ENCODE measurements at places on chromosomes 11 and 22.

GRCh38 chr11:121488641-121489040, 35.9 kb upstream of the SORL1-AS1 start:
- no peak for DNase-seq

GRCh38 chr11:65341856-65342255, 8.2 kb downstream of the DPF2 start:
- DNase-seq = no peak

DNA sequence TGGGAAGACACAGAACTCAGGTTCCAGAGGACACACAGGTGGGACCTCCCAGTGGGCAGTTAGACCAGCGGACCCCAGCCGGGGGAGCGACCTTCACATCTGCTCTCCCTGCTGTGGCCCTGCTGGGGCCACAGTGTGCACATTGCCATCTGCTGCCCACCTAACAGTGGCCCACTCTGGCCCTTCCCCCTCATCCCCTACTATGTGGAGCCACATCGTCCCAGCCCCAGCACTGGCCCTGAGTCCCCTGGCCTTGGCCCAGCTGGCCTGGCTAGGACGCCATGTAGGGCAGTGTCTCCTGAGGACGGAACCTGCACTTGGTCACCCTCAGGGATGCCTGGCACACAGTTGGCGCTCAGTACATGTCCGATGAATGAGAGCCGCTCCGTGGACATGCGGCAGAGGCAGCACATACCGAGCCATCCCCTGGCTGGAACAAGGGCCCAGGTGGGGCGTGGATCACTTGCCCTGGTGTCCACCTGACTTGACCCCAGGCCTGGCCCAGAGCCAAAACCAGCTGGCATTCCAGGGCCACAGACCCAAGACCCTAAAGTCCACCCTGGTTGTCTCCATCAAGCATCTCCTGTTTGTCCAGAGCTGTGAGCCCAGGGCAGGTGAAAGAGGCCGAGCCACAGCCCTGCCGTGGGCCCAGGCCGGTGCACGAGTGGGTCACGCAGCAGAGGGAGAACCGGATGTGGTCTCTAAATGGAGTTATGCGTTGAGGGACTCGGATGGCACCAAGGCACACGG, 93.1 kb upstream of the FGF3 start:
- DNase-seq = no peak

DNA sequence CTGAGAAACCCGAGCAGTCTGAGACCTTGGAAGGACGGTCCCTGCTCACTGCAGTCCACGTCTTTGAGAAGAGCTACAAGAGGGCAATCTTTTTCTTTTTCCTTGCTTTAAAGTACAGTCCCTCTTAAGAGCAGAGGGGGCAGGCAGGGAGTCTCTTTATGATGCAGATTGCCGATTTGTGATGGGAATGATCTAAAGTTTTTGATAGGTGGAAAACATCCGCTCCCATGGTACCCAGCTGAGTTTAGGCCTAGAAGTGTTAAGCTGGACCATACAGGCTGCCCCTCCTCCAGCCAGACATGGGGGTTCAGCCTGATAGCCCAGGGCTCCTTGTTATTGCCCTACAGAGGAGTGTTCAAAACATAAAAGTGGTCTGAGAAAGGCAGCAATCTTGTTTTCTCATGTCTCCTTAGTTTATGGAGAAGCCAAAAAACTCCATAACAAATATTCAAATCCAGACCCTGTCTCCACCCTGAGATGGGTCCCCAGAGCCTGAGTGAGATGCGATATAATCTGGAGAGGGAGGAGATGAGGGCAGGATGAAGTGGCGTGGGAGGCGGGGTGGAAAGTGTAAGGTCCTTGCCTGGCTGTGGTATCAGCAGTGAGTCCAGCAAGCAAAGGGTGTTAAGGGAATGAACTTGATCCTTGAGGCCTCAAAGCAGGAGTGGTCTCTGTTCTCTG, 135.1 kb downstream of the FDX1 start:
- DNase-seq = no peak

DNA sequence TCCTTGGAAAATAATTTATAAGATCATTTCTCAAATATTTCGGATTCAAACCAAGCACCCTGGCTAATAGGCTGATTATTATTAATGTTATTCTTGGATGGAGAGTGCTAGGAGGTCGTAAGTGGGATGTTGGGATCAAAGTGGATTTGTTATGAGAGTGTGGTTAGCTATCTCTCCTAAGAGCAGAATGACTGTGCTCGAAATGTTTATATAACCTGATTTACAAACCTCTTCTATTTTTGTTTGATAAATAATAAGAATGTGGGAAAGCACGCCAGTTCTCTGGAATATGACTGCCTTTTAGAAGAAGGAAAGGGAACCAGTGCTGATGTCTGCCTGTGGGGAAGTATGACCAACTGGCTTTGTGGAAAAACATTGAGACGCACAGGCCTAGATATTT, 527.5 kb downstream of the NTM start:
- DNase-seq = no peak

GRCh38 chr11:95764267-95764898, 25.2 kb downstream of the FAM76B start:
- DNase-seq = peak; percentile 90

- DNase-seq = no peak
Measured at GRCh38 chr22:29090039-29090438, 17.2 kb downstream of the KREMEN1 start.

GRCh38 chr11:45736424-45736823, 68.5 kb upstream of the SLC35C1 start:
- no peak for DNase-seq

DNA sequence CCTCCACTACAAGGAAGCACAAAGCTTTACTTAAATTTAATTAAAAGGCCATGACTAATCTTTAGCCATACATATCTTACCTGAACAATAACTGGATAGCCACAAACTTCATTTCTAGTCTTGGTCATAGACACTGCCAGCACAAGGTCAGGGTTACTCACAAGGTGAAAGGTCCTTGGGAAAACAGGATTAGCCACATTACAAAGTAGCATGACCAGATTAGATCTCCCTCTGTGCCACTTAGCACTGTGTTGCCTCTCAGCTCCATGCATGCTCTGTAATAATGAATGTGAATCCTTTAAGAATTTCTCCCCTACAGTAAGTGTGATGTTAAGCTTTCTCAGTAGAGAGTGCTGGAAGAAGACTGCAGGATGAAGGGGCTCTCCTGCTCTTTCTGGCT, 325.1 kb upstream of the MPPED2 start:
- DNase-seq = no peak

- DNase-seq = peak; percentile 72
Measured at GRCh38 chr11:78666675-78667160, 92.1 kb upstream of the NARS2 start.

DNA sequence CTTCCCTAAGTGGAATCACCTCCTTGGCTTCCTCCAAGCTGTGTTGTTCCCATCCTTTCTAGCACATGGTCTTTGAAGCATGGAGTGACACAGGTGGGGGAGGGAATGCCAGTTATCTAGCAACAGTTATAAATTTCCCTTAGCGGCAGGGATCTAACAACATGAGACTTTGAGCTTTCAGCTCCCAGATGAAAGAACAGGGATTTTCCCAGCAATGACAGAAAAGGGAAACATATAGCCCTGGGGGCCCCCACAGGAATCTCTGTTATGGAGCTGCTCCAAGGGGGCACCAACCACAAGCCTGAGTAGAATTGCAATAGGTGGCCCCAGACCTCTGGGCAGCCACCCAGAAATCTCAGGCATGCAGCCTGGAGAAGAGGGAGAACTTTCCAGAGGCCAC, 163.0 kb downstream of the GRIK4 start:
- no peak for DNase-seq

DNA sequence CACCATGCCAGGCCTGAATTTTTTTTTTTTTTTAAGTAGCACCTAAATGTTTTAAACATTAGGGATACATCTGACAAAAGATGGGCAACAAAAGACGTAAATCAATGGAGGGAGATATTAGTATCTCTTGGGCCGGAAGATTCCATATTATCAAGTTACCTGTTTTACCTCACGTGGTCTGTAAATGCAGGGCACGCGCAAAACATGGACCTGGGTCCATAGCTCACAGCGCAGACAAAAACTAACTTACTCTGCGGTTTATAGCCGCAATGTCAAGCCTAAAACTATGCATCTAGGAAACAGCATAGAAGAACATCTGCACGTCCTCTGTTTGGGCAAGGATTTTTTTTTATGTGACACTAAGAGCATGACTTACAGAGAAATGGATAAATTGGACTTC, 31.5 kb upstream of the PANX2 start:
- no peak for DNase-seq

- DNase-seq = no peak
Measured at GRCh38 chr11:30758946-30759504, 172.9 kb upstream of the MPPED2 start.

DNA sequence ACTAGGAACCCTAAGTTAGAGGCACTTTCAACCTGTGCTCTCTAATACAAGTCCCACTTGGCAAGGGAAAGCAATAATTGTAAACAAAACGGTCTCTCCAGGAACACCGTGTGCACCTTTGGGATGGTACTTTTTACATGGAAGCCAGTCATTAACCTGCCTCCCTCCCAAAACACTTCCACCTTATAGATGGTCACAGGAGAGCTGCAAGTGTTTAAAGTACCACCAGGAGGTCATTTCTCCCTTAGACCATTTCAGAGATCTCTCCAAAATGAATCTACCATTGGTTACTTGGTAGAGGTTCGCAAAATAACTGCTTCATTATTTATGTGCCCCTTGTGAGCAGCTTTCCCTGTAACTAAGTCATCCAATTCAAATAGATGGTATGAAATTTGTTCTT, 375.3 kb downstream of the DYNC2H1 start:
- no peak for DNase-seq

DNA sequence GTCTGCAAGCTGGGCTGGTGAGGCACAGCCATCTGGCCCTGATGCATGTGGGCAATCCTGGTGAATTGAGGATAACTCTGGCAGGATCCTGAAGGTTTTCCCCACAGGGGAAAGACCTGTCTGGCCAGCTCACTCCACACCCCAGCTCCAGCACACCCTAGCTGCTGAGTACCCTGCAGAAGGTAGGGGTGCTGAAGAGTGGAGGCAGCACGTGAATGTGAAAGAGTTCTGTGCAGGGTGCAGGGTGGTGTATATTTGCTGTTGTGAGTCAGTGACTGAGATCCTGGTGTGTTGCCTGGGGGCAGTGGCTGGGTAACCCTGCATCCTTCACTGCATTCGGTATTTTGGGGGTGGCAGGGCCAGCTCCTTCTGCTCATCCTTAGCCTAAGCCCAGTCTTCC, 22.4 kb downstream of the DGAT2 start:
- DNase-seq = no peak

GRCh38 chr11:8382436-8383053, 118.9 kb upstream of the LMO1 start:
- DNase-seq = no peak

GRCh38 chr11:122637541-122637940, 18.0 kb upstream of the UBASH3B start:
- DNase-seq = peak; percentile 36

GRCh38 chr11:36711104-36711825, 113.2 kb upstream of the RAG2 start:
- no peak for DNase-seq

DNA sequence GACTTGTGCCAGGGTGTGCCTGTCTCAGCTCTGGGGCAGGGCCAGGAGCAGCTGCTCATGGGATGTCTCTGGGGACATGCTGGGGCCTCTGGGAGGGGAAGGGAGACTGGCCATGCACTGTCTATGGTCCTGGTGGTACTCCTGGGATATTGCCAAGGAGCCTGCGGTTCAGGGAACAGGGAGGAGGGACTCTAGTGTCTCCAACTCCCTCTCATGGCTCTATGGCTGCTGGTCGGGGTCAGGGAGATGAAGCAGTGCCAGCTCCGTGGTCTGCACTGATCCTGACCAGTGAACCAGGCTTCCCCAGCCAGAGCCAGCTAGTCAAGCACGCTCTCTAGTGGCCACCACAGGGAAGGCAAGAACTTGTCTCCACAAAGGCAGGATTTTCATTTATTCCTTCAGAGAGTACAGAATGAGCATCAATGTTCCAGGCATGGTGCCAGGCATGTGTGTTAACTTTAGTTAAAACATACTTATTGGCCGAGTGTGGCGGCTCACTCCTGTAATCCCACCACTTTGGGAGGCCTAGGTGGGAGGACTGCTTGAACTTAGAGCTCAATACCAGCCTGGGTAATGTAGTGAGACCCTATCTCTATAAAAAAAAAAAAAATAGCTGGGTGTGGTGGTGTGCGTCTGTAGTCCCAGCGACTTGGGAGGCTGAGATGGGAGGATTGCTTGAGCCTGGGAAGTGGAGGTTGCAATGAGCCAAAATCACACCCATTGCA, 2.5 kb upstream of the BEST1 start:
- peak; percentile 91 for DNase-seq

- no peak for DNase-seq
Measured at GRCh38 chr11:93840981-93841380, 9.4 kb downstream of the VSTM5 start.

- DNase-seq = no peak
Measured at GRCh38 chr11:110272919-110273318, 23.5 kb downstream of the RDX start.

GRCh38 chr11:79439410-79439885, 1.4 kb downstream of the TENM4 start:
- DNase-seq = no peak

DNA sequence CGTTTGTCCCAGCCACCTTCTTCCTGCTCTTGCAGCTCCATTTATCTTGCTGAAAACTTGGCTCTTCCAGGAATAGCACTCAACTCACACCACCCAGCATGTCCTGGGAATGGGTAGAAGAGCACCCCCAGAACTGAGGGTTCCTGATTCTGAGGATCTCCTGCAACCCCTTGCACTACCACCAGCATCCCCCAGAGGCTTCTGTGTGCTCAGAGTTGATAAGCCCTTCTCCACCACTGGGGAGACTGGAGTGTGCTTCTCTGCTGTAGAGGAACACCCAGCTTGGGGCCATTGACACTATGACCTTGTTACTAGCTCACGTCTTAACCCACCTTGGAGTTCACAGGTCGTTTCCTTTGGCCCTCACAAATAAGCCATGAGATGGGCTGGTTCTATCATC, 121.0 kb downstream of the GRIK4 start:
- peak; percentile 71 for DNase-seq

DNA sequence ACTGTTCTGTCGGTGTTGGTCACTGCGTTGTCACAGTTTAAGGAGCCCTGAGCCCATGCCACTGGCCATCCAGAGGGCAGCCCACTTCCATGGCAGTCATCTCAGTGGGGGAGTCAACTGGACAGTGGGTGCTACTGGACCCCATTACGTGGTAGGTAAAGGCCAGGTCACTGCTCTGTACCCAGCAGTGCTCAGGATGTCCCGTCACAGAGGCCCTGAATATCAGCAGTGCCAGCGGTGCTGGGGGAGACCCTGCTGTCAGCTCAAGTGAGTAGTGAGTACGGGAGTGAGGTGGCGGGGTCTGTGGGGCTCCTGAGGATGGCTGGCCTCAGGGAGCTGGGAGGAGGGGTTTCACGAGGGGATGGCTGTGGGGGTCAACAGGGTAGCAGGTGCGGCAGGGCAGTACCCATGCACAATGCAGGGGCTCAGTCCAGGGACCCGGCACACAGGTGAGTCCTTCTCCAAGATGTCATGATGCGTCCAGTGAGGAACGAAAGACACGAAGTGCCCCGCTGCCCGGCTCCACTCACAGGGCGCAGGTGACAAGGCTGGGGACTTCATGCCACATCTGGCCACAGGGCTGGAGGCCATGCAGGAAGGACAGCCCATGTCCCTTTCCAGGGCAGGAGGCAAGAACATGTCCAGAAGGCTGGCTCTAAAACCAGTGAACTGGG, 27.9 kb downstream of the CELSR1 start:
- DNase-seq = no peak

GRCh38 chr22:48299124-48299523, 1528.5 kb downstream of the BRD1 start:
- DNase-seq = no peak
